RWPE2 (cell line): ENCODE measurements at places on chromosomes 11 and 22.

DNA sequence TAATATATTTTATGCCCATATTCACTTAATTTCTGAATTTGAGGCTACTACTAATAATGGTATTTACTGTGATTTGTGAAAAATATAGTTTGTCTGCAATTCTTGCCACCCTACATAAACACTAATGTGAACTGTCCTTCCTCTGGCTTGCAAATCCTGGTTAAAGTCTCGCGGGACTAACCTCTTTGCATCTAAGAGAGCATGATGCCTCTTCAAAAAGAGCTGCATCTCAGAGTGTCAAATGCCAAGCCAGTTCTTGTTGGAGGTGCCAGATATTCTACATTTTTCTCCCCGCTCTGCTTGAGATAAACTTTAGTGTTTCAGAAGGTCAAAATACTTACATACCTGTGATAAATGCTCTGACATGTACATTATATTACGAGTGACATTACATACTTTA lies 2.1 kb downstream of the ARHGAP42 start:
- DNase-seq = no peak

DNA sequence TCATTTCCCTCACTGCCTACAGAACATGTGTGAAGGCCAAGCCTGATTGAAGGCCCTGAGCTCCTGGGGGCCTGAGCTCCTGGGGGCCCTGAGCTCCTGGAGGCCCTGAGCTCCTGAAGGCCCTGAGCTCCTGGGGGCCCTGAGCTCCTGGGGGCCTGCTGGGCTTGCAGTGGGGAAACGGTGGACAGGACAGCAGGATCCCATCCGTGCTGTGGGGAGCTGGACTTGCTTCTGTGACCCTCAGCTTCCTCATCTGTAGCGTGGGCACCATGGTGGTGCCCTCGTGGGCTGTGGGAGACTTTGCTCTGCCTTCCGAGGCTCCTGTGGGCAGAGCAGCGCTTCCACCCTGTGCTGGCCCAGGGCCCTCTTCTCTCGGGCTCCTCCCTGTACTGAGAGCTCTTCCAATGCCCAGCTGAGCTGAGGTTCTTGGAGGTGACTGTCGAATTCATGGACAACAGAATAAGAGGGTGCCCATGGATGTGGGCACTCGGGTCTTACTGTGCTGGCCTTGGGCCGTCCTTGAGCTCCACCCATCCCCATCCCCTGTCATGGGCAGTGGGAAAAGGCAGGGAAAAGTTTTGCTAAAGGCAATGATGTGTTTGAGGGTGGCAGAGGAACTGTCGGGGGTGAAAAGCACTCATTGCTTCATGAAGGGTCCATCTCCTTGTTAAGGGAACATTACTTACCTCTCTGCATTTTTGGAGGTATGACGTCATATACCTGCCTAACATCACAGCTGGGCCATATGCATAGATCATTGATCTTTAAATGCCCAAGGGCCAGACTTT lies 786.7 kb downstream of the TBC1D22A start:
- no peak for DNase-seq

- no peak for DNase-seq
Observed at GRCh38 chr11:96091476-96091875, 167.6 kb upstream of the MTMR2 start.

DNA sequence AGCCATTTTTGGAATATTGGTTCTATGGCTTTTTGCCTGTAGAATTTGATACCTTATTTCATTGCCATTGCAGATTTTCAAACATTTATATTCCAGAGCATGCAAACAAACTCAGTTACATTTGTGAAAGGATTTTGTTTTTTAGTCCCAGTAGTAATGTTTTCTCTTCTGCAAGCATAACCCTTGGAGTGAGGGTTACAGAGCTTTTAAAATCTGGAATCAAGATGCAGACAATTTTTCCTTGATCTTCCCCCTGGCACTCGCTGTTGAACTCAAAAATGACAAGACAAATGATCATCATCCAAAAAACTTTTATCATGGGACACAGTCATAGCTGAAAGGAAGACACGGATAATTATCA lies 20.8 kb downstream of the BBOX1 start:
- DNase-seq = no peak

DNA sequence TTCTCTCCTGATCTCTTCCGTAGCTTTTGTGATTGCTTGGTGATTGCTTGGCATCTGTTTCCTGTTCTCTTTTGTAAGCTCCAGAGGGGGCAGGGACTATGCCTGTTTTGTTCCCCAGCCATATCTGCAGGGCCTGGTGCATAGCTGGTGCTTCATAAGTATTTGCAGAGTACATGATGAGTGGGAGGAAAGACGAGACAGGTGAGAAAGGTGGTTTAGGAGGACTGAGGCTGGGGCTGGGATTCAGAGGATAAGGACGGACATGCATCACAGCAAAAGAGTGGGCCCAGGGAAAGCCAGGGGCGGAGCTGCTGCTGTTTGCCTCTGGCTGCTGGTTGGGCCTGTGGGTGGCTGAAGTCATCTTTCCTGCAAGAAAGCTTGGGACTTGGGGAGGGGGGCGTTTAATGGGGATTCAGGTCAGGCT lies 62.4 kb downstream of the DSCAML1 start:
- DNase-seq = no peak

DNA sequence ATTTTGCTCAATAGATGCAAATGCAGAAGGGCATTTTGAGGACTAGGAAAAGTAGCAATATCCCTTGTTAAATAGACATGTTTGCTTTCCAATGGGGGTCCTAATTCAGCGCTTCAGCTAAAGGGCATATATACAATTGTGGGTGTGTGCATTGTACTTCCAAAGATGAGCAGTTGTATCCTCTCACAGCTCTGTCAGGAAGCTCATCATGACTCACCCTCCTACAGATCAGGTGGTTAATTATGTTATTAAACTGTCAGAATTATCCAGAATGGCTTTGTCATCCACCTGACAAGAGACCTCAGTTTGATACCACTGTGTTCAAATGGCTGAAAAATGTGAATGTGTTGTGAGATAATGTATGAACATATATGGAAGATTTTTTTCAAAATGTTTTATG lies 252.2 kb upstream of the MTNR1B start:
- no peak for DNase-seq

DNA sequence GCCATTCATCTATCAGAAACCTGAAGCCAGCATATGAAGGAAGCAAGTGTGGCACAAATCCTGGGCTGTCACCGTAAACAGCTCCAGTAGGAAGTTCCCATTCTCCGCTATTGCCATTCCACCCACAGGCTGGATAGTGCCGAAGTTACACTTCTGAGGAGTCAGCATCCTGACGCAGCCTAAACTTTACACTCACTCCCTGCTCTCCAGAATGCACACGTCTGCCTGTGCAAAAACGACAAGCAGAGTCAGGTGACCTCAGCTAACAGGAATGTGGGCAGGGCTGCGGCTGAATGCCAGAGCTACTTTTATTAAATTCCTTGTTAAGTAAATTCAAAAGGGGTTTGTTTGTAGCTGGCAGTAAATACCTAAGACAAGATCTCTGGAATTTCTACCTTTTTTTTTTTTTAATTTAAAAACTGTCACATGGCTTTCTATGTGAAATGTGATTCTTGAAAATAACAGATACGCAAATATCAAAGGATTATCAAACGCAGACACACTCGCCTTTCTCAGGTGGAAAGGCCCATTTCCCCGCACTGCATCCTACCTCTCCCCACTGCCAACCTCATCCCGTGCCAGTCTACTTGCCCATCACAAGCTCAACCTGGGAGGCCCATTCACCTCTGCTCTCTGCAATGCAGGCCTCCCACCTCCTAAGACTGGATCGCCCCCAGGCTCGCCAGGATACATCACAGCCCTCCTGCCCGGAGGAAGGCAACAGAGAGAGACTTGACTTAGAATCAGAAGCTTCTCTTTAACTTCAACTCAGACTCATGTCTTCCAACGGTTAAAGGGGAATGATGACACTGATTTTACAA lies 33.5 kb downstream of the NFRKB start:
- DNase-seq = peak; percentile 92

DNA sequence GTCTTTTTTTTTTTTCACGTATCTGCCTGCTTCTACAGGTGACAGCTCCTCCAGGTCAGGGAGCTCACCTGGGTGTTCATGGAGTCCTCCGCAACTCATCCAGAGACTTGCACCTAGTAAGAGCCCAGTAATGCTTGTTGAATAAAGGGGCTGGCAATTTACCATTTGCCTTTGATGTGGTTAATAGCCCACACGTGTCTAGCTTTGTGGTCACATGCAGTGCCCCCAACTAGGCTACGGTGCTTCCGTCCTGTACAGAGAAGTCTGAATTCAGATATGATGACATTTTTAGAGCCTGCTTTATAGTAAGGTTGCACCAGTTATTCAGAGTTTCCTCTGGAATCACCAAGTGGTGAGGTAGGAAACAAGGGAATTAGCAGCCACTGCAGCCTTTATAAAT lies 199.4 kb upstream of the MTMR2 start:
- no peak for DNase-seq

DNA sequence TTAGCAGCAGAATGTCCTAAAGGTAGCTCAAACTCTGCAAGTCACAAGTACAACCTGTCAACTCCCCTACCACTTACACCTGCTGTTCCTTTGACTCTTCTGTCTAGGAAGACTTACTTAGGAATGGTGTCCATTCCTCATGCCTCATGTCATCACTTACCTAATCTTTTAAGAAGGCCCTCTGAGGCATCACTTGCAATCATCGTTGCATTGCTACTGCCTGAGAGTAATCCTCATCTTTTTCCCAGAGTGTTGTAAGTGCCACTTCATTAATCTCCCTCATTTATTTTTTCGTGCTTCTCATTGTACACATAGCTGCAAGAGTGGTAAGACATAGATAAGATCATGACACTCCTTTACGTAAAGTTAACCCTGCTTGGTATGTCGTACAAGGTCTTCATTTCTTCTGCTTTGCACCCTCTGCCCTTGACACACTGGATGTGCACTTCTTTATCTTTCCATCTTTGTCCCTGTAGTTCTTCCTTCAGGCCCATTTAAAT lies 54.6 kb downstream of the SFI1 start:
- DNase-seq = no peak

GRCh38 chr11:62553080-62553838 lies 6.7 kb upstream of the AHNAK start:
- DNase-seq = peak; percentile 92

- DNase-seq = no peak
Observed at GRCh38 chr11:92784331-92784730, 185.1 kb upstream of the MTNR1B start.

DNA sequence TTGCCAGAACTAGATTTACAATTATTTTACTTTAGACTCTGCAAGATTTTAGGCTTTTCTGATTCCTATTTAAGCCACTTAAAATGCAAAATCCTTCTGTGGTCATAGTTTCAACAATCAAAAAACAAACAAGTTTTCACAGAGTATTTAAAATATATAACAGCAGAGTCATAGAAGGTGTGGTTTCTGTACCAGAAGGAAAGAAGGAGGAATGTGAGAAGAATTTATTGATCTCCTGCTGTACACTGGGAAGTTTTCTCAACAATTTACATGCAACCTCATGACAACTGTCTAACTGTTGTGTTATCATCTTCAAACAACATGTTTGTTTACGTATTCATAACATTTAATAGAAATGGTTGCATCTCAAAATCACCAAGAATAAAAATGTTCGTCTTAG lies 102.3 kb upstream of the CEP126 start:
- no peak for DNase-seq

DNA sequence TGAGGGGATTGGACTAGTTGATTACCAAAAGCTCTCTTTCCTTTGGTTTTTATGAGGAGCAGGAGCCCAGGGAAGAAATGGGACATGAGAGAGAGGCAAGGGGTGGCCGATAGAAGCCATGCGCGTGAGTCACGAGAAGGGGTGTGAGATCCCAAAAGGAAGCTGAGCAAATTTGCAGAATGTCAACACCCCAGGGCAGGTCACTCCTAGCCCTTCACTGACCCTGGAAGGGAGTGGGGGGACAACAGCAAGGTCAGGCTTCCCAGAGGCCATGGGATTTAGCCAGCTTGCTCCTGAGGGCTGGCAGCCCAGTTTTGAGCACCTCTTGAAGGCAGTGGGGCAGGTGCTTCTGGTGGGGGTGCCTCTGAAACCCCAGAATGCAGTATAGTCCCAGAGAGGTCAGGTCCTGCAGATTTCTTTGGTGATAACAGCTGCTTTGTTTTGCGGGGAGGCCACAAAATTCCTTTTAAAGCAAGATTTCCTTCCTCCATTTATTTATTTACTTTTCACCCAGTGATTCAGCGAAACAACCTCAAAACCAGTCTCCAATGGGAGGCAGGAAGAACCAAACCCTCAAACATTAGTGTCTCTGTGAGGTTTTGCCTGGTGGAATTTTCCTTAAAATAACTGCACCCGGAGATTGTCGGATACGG lies 40.1 kb upstream of the TIMP3 start:
- no peak for DNase-seq

DNA sequence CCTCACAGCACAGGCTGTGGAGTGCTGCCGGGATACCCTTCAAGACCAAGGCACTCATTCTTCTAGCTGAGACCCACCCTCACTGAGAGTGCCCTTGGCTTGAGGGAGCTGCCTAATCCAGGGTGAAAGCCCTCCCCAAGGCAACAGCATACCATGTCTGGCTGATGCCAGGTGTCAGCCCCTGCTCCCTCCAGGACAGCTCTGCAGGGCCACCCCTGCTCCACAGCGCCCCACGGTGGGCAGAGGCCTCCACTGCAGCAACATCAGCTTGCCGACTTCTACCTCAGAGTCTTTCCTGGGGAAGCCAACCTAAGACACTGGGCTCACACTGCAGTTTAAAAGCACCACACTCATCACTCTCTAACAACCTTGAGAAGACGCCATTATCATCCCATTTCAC lies 29.0 kb downstream of the TTLL1 start:
- DNase-seq = no peak

DNA sequence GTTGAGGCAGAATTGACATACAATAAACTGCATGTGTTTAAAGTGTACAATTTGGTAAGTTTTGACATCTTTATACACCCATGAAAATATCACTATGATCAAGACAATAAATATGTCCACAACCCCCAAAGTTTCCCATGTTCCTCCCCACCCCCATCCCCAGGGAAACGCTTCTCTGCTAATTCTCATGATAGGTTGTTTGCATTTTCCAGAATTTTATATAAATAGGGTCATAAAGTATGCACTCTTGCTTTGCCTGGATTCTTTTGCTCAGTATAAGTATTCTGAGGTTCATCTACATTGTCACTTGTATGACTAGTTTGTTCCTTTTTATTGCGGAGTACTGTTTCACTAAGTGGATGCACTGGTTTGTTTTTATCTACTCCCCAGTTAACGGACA lies 35.6 kb downstream of the MYEOV start:
- no peak for DNase-seq

DNA sequence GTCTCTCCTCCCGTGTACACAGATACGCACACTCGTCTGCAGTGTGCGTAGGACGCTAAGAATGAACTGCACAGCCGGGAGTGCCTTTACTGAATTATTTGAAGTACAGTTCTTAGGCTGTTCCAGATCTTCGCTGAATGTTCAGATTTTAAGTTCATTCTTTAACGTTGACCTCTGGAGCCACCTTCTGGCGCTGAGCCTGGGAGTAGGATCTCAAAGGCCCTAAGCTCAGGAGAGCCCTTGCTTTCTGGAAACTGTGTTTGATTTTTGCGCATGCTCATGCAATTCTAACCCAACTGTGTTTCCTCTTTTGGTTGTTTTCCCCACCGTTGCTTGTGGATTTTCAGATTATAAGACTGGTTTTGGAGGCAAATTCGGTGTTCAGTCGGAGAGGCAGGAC lies 22.8 kb downstream of the CTTN start:
- no peak for DNase-seq
